ENCODE measurements at places on chromosomes 2 and 18.

GRCh38 chr2:61229936-61230335 lies 67.9 kb downstream of the C2orf74 start:
- no peak for DNase-seq

GRCh38 chr2:156319811-156320485 lies 12.6 kb downstream of the NR4A2 start:
- DNase-seq: peak; percentile 81

GRCh38 chr2:181904022-181904632 lies 12.6 kb downstream of the ITPRID2 start:
- DNase-seq: no peak

DNA sequence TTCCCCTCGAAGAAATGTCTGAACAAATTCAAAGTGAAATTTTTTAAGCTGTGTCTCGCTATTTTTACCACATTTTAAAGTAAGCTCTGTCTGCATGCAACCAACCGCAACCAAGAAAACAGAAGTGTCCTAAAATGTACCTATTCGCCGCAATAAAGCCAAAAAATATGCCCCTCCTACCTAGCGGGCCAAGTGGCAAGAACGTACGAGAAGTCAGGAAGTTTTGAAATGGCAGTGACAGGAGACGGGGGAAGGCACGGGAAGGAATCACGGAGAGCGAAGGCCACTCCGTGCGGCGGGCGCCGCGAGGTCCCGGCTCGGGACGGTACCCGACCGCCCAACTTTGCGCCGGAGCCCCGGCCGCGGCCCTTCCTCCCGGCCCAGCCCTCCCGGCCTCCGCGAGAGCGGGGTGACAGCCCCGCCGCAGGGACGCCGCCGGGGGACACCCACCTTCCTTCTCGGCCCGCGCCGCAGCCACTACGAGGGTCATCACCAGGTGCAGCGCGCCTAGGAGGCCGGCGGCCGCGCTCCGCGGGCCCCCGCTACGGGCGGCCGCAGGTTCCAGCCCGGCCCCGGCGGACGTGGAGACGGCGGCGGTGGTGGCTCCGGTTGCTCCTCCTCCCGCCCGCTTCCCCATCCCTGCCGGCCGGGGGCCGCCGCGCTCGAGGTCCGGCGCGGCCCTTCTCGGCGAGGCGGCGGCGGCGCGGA lies 568 bp downstream of the TMEM131 start:
- no peak for DNase-seq

DNA sequence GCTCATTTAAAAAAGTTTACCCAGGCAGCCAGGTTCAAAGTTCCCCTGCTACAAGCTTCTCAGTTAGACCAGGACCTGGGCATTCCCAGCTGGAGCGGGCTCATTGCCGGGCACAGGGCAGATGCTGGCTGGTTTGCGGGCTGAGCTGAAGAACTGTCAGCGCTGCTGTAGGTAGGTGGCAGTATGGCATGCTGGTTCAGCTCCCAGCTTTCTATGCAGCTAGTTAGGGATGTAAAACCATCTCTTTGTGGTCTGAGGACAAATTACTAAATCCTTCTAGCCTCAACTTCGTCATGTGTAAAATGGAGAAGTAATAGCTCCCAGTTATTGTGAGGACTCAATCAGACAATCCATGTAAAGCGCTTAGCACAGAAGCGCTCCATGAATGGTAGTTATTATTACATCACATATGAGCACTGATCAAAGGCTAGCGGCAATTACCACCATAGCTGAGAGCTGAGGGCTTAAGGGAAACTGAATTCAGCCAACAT lies 2.4 kb upstream of the LDLRAD4 start:
- DNase-seq: peak; percentile 84

- DNase-seq: no peak
These were observed 13.7 kb downstream of the KANSL1L start for GRCh38 chr2:210157526-210157925.

GRCh38 chr2:149415086-149415485 lies 84.7 kb downstream of the LYPD6 start:
- no peak for DNase-seq

DNA sequence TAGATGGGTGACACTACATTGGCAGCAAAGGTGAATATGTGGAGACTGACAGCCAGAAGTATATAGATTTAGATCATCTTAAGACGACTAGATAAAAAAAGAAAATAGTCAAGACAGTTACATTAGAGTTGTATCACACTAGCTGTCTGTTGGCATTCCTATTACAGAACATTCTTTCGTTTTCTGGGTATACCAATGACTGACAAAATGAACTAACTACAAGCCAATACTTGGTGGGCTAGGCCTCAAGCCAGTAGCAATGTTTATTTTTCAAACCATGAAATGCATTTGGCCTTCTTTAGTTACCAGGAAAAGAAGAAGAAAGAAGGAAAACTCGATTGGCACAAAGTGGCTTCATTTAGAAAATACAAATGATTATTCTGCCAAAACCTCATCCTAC lies 944.9 kb upstream of the ZEB2 start:
- DNase-seq: no peak

DNA sequence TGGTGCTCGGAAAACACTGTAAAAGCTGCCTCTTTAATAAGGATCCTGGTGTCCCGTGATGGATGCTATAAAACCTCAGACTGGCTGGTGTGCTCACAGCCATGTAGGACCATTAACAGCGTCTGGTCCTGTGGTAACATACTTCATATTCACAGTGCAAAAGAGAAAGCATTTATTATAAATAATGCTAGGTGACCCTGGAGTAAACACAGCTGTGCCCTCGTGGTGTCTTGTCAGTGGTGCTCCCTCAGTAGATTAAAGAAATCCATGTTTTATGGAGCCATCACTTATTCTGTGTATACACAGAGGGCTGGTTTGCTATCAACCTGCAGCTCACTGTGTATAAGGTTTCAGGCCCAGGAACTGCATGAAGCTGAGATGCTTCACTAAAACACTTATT lies 106.9 kb downstream of the CDK15 start:
- no peak for DNase-seq

DNA sequence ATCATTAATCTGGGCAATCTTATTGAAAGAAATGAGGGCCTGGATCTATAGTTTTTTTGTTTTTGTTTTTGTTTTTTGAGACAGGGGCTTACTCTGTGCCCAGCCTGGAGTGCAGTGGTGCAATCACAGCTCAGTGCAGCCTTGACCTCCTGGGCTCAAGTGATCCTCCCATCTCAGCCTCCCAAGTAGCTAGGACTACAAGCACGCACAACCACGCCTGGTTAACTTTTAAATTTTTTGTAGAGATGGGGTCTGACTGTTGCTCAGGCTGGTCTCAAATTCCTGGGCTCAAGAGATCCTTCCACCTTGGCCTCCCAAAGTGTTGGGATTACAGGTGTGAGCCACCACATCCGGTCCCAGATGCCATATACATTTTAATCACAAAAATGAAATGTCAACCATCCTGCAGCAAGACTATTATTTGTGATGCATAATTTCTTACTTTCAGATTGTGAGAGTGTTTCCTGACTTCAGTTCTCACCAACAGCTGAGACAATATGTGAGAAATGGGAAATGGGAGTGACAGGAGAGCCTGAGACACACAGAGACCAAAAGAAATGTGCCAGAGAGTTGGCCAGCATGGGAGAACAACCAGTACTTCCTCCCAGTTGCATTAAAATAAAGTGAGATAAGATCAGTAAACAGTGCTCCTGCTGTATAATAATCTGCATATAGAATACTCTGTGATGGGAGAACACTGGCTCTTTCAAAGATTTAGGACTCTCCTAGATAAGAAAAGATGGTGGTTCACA lies 87.6 kb downstream of the METTL8 start:
- no peak for DNase-seq

Measured in cardiac septum (tissue), 1 donor.